AG10803 (cell line): ENCODE measurements at places on chromosomes 2 and 18.

GRCh38 chr18:8988260-8988871 lies 114.1 kb upstream of the NDUFV2 start:
- peak; percentile 66 for DNase-seq

GRCh38 chr18:69980509-69980908 lies 32.8 kb upstream of the CD226 start:
- DNase-seq = no peak

- peak; percentile 31 for DNase-seq
These were observed 51.1 kb downstream of the NABP1 start for GRCh38 chr2:191728750-191729624.

DNA sequence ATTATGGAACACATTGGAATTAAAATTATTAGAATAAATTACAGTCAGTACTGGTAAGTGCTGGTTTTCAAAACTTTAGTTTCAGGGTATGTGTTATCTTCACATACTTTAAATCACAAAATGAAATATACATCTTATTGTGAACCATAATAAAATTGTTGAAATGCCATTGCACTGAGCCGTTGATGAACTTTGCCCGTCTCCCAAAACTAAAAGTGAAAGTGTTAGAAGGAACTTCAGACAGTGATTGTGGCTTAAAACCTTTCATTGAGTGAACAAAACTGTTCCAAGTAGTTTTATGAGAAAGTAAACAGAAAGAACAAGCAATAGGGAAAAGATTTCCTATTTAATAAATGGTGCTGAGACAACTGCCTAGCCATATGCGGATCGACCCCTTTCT lies 811.6 kb downstream of the PLCL1 start:
- peak; percentile 16 for DNase-seq

DNA sequence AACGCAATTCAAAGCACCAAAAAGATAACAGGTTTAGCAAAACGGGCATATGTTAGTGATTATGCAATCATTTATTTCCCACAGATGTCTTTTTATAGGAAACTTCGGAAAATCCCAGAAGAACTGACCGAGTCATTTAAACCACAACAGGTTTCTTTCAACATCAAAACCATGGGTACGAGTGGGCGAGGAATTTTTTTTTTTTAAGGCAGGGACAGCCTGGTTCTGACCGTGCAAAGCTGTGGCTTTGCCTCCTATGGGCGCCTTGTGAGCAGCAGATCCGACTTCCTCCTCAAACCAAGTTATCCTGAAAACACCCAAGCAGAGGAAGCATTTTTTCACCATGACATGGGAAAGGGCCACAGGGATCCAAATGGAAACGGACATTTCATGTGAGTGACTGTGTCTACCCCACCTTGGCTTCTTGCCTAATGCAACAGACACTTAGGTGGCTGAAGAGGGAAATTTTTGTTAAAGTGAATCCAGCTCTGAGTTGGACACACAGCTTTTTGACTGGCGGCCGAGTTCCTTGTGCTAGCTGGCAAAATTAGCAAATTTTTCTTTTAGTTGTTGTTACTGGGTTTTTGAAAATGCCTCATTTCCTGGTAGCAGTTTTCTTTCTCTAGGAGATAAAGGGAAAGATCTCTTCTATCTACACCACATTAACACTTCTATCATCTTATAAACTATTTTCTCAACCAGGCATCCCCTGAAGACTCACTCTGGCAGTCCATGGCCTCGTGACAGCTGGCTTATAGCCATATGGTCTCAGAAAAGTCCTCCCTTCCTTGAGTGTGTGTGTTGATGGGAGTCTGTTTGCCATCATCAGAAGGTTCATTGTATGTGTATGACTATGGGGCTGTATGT lies 487.4 kb upstream of the ZEB2 start:
- DNase-seq = peak; percentile 99

GRCh38 chr2:195330513-195330956 lies 326.5 kb upstream of the SLC39A10 start:
- no peak for DNase-seq

GRCh38 chr2:167440382-167440781 lies 552.1 kb downstream of the XIRP2 start:
- no peak for DNase-seq

- no peak for DNase-seq
These were observed 42.6 kb upstream of the HNRNPA3 start for GRCh38 chr2:177169810-177170514.

- DNase-seq = no peak
These were observed 21.1 kb downstream of the BABAM2 start for GRCh38 chr2:27911458-27912210.

DNA sequence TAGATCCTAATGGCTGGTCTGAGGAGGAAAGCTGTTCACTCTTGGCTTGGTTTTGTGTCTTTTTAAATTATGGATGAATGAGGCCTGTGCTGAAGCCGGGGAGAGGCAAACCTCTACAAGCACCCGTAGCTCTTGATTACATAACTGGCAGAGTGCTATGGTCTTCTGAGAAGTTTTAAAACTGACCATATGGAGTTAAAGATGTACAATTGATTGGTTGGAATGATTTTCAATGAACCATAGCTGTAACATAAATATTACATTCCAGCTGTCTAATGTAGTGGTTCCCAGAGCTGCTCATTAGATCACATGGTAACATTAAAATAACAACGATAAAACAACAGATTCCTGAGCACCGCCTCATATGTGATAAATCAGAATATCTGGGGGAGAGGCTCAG lies 71.1 kb upstream of the MAP4K3 start:
- peak; percentile 75 for DNase-seq

GRCh38 chr2:49404108-49404507 lies 249.8 kb upstream of the FSHR start:
- no peak for DNase-seq

DNA sequence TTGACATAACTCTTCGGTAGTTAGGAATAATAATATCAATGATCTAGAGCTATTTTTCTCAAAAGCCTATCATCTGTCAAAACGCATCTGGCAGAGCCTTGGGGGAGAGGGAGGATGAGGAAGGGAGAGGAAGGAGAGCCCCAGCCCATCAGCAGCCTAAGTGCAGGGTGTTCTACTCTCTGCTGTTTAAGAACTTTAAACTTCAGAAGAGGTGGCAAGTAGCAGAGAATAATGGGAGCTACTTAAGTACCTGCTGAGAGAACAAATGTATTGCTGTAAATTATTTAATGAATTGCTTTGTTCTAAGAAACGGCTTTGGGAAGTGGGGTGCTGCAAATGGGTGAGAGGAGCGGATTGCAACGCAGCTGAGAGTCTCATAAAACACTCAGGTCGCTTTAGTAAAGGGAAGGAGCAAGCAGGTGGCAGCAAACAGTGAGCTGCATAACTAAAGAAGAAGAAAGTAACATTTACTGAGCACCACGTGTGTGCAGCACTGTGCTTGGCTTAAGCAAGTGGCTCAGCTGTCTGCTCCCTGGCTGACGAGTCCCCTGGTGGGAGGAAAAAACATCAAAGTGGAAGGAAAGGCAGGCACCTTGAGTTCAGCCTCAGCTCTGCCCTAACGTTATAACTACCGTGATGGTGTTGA lies 26.3 kb upstream of the SH3RF3 start:
- no peak for DNase-seq

DNA sequence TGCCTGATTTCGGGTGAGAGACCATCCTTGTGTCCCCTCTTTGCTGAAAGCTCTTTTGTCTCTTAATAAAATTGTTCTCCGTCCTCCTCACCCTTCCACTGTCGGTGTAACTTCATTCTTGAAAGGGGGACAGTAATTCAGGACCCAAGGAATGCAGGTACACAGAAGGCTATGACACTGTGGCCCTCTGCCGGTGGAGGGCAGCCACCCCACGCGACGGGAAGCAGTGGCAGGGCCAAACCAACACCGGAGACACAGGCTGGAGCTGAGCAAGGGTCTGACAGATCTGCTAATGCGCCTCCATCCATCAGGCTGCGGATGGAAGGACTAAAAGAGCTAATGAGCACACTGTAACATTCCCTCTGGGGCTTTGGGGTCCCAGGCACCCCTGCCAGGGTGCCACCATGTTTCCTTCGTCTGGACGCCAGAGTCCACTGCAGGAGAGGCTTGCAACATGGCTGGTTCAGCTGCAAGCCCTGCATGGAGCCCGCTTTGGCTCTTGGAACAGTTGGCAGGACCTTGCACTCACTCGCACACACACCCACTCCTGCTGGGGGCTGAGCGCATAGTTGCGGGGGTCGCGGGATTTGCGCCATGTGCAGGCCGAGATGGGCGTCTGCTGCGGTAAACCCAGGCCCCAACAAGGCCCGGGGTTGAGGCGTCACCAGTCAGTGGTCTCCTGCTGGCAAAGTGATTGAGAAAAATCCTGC lies 544.1 kb upstream of the CDH7 start:
- DNase-seq = no peak

DNA sequence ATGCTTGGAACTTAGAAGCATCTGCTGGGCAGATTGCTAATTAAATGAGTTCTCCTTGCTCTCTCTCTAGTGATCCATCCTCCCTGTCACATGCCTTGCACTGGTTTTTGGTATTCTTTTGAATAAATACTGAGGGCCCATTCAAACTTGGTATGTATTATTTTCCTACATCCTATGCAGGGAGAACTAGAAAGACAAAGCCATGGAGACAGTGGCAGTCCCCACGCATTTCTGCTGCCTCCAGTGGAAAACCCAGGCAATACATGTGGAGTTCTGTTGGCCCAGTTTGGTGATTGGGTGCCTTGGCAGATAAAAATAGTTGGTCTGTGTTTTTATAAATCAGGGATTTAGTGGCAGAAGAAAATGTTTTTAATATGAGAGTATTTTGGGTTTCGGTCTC lies 68.7 kb downstream of the DIS3L2 start:
- DNase-seq = no peak

- no peak for DNase-seq
These were observed 347.0 kb upstream of the ID2 start for GRCh38 chr2:8334866-8335325.

DNA sequence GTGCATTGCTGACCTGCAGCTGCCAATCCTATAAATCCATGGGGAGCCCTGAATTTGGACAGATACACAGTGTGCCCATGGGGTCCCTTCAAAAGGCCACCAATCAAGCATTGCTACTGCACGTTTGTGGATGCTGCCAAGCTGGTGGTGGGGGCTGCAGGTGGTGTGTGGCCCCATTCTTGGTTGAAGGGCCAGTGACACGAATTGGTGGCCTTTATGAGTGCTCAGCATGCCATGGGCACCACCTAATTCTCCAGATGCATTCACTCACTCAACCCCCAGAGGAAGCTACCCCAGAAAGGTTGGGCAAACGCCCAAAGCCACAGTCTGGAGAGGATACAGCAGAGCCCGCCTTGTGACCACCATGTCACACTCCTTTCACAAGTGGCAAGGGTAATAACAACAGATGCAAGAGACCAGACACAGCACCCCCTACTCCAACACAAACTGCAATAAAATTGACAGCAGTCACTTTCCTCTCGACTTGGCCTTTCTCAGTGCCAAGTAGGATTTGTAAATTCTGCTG lies 27.1 kb downstream of the MC2R start:
- no peak for DNase-seq

DNA sequence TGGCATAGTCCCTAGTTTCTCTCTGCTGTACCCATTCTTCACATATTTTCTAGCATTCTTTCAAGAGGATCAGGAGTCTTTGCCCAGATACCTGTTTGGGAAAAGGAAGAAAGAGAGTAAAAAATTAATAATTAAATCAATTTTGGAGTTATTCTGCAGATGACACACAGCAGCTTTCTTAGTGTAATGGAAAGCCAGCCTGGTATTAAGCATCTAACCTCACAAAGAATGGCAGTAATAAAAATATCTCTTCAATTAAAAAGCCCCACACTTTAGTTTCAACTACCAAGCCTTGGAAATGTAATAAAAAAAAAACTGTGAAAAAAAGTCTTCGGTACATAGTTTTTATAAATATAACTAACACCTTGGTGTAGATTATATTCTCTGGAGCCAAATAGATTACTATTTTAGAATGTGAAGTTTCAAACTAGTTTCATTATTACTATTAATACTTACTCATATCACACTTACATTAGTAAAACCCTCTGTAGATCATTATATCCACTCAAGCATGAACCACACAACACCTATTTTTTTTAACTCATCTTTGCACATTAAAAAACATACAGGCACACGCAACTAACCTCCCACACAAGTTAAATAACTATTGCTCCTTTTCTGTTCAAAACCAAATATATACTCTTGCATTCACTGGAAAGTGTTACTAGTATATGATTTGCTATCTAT lies 90.9 kb downstream of the GPD2 start:
- DNase-seq = no peak

DNA sequence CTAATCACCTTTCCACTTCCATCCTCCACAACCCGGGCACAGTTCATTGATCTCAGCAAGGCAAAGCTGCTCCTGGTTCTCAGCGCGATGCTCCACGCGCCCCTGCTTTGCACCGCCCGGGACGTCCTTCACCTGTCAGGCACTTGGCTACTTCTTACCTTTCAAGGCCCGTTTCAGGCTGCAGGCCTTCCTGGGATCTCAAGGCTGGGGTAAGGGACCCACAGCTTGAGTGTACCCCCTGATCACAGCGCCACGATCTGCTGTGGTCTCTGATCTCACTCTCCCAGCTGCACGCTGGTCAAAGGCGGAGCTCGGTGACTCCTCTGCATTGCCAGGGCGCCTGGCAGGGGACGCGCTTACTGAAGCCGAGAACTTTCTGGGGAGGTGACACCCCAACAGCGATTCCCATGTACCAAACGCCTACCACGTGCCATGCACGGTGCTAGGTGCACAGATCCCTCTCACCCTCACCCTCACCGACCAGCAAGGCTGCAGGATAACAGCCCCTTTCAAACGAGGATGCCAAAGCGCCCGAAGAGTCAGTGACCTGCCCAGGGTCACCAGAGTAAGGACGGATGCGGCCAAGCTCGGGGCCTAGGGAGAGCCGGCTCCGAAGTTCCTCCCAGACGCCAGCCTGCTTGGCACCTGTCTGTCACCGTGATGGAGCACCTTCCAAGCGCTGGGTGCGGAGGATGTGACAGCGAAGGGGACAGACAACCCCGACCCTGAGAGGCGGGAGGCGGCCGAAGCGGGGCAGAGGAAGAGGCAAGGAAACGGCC lies 818 bp downstream of the ITGB1BP1 start:
- DNase-seq = peak; percentile 35

DNA sequence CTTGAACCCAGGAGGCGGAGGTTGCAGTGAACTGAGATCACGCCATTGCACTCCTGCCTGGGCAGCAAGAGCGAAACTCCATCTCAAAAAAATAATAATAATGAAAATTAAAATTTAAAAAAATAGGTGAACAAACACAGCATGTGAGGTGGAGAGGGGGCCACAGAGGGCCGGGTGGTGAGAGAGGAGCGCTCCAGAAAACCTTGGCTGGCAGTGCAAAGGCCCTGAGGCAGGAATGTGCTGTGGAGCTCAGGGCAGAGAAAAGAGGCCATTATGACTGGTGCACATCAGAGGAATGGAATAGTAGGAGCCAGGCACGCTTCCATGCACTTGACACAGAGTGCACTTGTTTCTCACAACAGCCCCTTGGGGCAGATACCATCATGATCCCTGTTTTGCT lies 21.6 kb upstream of the SCLY start:
- DNase-seq = no peak
